Astrocyte (in vitro differentiated cells and primary cell): ENCODE measurements at places on chromosomes 2 and 18. TPM values are rescaled to one million over a fixed set of nuclear protein-coding genes. Genes with fewer than 3 reads are reported as not detected.

DNA sequence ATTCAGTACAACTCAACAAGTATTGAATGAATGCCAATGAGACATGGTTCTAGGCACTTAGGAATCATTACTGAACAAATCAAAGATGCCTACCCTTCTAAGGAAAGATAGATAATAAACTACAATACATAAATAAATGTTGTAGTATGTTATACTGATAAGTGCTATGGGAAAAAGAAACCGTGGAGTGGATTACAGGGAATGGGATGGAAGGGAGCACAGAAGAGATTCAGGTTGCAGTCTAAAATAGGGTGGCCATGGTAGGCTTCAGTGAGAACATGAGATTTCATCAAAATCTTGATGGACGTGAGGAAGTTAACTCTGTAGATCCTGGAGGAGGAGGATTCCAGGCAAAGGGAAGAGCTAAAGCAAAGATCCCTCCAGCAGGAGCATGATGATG, 17.9 kb upstream of the CREB1 start:
- H3K4me1 ChIP-seq, result peaks cover 35% of the 10 kb centered on the region
- no peak overlapping the region for H3K27ac ChIP-seq
- DNase-seq, result no peak
- no peaks in the 10 kb centered on the region for H3K36me3 ChIP-seq
- H3K27me3 ChIP-seq, result no peaks in the 10 kb centered on the region

GRCh38 chr18:55504808-55505207, 83.2 kb downstream of the TCF4 start:
- H3K36me3 ChIP-seq, result no peaks in the 10 kb centered on the region
- no peak overlapping the region for H3K27ac ChIP-seq
- peaks cover 54% of the 10 kb centered on the region for H3K4me1 ChIP-seq

GRCh38 chr18:79203017-79203605, 133.9 kb downstream of the ATP9B start:
- H3K27me3 ChIP-seq, result no peaks in the 10 kb centered on the region
- H3K4me1 ChIP-seq, result peaks cover 6% of the 10 kb centered on the region
- H3K4me3 ChIP-seq, result no peak overlapping the region
- peak; percentile 51 for DNase-seq
- H3K27ac ChIP-seq, result no peak overlapping the region
- H3K36me3 ChIP-seq, result peaks cover 7% of the 10 kb centered on the region

- H3K27ac ChIP-seq, result no peak within 1 kb of the TSS
- peaks cover 11% of the 10 kb centered on the region for H3K27me3 ChIP-seq
- no peak within 1 kb of the TSS for H3K4me3 ChIP-seq
- no peaks in the 10 kb centered on the region for H3K4me1 ChIP-seq
Measured at GRCh38 chr2:3703236-3703756, at the start of gene DCDC2C. Gene DCDC2C, plus strand, starts transcription at chr2:3703575. Its CDS starts 177 bp downstream, at chr2:3703752.

GRCh38 chr18:34710934-34711333, 836 bp downstream of the DTNA start:
- DNase-seq, result peak; percentile 47
- H3K4me1 ChIP-seq, result peaks cover 31% of the 10 kb centered on the region
- no peaks in the 10 kb centered on the region for H3K27me3 ChIP-seq
- peak overlapping the region; percentile 66 for H3K4me3 ChIP-seq
- H3K27ac ChIP-seq, result peak overlapping the region; percentile 94

DNA sequence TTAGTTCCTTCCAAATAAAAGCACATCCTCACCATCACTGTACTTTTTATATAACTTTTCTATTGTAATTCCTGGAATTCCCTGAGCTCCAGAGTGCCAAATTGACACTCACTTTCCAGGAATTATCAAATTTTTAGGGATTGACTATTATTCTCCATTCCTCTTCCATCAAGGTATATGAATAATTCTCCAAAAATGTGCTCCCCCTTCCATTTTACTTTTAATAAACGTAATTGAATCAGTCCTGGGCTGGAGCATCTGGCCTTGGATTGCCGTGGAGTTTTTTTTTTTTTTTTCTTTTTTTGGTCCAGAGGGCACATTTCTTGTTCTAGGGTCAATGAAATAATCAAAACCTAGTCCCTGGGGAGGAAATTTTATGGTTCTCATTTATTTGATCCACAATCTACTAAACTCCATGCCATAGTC, 304.3 kb downstream of the CDCA7 start:
- DNase-seq, result peak; percentile 76
- H3K36me3 ChIP-seq, result no peaks in the 10 kb centered on the region
- H3K27ac ChIP-seq, result peak overlapping the region; percentile 85

Gene GALNT14
- total RNA-seq, result 2.1 and 2.9 TPM in 2 replicates

Gene ARMC9
- 42.7 and 52.4 TPM in 2 replicates for total RNA-seq

GRCh38 chr2:231386446-231386845, 9.1 kb upstream of the B3GNT7 start:
- peak; percentile 88 for DNase-seq
- no peak overlapping the region for H3K4me3 ChIP-seq

Gene SMYD1
- not detected in 2 replicates for total RNA-seq
